ENCODE measurements at places on chromosomes 5 and 9. TPM values are rescaled to one million over a fixed set of nuclear protein-coding genes. Genes with fewer than 3 reads are reported as not detected.

STC2 gene
- total RNA-seq, result 3.6 TPM

DNA sequence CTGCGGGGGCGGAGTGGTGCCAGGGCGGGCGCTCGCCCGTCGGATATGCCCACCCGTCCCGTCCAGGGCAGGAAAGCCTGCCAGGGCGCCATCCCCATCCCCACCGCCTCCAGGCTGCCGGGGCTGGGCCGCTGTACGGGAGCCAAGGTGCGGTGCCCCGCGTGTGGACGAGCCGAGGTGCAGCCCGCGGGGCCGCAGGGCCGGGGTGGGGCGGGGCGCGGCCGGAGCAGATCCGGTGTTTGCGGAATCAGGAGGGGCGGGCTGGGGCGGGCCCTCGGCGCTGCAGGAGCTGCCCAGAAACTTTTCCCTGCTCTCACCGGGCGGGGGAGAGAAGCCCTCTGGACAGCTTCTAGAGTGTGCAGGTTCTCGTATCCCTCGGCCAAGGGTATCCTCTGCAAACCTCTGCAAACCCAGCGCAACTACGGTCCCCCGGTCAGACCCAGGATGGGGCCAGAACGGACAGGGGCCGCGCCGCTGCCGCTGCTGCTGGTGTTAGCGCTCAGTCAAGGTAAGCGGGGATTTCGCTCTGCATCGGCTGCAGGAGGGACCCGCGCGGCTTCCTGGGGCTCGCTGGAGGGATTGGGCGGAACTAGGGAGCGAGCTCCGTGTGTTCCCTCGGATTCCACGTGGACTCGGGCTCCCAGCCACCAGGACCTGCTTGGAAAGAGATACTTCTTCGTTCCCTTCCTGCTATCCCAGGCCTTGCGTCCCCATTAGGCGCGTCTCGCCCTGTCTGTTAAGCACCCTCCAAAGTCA is at the start of gene ITGA2:
Gene ITGA2, plus strand, starts transcription at position 328 of the 756 bp plus-strand sequence. Its CDS starts 117 bp downstream, at position 445.
- H3K4me3 ChIP-seq, result peak within 1 kb of the TSS; percentile 85
- H3K27ac ChIP-seq, result peak within 1 kb of the TSS; percentile 58
- H3K36me3 ChIP-seq, result peaks cover 6% of the 10 kb centered on the region
- H3K4me1 ChIP-seq, result peaks cover 47% of the 10 kb centered on the region

RELL2 gene
- 17.4 TPM for total RNA-seq

DNA sequence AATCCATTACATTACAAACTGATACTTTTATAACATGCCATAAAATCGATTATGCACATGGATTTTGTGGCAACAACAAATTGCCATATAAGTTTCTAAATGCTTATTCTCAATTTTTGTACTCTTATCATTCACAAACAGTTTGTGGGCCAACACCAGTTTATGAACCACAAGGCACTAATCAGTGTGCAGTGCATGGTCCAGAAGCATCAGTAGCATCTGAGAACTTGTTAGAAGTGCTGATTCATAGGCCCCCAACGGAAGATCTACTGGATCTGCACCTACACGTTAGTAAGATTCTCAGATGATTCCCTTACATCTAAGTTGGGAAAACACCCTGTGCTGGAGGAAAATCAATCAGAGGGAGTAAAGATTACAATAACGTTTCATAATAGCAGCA is 242.8 kb downstream of the TRPM3 start:
- no peak overlapping the region for H3K4me3 ChIP-seq
- H3K36me3 ChIP-seq, result no peaks in the 10 kb centered on the region
- no peak overlapping the region for H3K27ac ChIP-seq
- H3K27me3 ChIP-seq, result no peaks in the 10 kb centered on the region
- DNase-seq, result no peak

DELE1 gene
- 115 TPM for total RNA-seq

DNA sequence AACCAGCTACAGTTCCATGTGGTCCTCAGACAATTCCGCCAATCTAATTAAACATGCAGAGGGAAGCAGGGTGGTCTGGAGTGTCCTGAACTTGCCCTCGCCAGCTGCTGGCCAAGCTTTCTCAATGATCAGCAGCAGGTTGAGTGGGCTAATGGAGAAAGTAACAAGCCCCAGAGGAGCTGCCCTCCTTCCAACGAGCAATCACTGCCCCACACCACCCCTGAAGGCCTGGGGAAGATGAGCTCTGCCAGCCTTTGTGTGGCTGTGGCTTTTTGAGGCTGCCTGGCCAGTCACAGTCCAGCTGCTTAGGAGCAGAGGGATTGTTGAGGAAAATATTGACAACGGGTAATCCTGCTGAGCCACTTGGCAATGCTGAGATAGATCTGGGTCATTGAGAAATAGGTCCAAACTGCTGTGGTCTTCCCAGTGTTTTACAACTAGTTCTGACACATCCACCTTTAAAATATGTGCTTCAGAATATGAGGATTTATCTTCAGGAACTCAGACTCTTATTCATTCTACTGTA is 107.3 kb downstream of the CD180 start:
- DNase-seq, result no peak

TMEM174 gene
- total RNA-seq, result not detected

- no peak for DNase-seq
- H3K4me1 ChIP-seq, result peaks cover 4% of the 10 kb centered on the region
- H3K36me3 ChIP-seq, result peaks cover 24% of the 10 kb centered on the region
- peaks cover 5% of the 10 kb centered on the region for H3K27me3 ChIP-seq
- H3K27ac ChIP-seq, result no peak overlapping the region
Measured at GRCh38 chr5:38515646-38516045, 40.8 kb downstream of the LIFR start.

DNA sequence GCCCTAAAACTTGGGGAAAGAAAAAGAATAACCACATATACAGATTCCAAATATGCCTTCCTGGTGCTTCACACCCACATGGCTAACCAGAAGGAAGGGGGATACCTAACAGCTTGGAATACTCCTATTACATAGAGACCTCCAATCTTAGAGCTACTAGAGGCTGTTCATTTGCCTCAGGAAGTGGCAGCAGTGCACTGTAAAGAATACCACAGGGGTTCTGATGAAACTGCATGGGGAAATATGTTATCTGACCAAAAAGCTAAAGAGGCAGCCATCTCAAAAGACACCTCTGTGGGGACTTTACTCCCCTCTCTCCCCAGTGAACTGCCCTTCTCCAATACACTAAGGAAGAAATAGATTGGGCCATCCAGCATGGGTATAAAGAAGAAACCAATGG is 66.4 kb downstream of the CDKN2A start:
- H3K27me3 ChIP-seq, result peaks cover 2% of the 10 kb centered on the region
- H3K27ac ChIP-seq, result no peak overlapping the region
- H3K4me3 ChIP-seq, result no peak overlapping the region
- no peaks in the 10 kb centered on the region for H3K4me1 ChIP-seq
- no peaks in the 10 kb centered on the region for H3K36me3 ChIP-seq

PCDHGC5 gene
- 2.9 TPM for total RNA-seq

DNA sequence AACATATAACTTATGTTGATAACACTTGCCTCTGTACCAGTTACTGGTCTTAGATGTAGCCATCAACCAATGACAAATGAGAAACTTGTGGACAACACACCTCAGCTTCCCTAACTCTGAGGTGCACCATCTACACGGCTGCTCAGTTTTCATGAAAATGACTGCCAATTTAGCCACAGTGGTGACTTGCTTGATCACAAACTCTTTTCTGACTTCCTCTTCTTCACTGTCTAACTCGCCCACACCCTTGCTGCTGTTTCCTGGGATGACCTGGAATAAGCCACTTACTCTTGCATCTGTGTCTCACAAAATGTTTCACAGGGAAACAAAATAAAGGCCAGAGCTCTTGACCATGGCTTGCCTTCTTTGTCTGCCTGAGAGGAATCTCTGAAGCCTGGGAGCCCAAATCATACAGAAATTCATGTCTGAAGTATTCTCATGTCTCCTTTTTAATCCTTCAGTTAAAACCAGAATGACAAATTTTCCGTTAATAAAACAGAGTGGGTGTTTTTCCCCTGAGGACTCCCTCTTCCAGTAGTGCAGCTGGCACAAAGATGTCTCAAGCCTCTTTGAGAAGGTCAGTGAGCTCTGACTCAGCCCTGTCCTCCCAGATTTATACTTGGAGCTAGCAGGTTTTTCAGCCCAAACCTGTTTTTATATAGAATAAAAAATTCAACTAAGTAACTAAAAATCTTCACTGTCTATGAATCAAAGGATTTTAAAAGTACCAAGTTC is 126.5 kb upstream of the PAM start:
- no peak overlapping the region for H3K4me3 ChIP-seq
- no peaks in the 10 kb centered on the region for H3K36me3 ChIP-seq

All from endothelial cell (in vitro differentiated cells).